ENCODE measurements at places on chromosomes 16 and 17. TPM values are rescaled to one million over a fixed set of nuclear protein-coding genes. Genes with fewer than 3 reads are reported as not detected.

GRCh38 chr16:69775563-69775962, 13.4 kb downstream of the WWP2 start:
- DNase-seq = no peak

DNA sequence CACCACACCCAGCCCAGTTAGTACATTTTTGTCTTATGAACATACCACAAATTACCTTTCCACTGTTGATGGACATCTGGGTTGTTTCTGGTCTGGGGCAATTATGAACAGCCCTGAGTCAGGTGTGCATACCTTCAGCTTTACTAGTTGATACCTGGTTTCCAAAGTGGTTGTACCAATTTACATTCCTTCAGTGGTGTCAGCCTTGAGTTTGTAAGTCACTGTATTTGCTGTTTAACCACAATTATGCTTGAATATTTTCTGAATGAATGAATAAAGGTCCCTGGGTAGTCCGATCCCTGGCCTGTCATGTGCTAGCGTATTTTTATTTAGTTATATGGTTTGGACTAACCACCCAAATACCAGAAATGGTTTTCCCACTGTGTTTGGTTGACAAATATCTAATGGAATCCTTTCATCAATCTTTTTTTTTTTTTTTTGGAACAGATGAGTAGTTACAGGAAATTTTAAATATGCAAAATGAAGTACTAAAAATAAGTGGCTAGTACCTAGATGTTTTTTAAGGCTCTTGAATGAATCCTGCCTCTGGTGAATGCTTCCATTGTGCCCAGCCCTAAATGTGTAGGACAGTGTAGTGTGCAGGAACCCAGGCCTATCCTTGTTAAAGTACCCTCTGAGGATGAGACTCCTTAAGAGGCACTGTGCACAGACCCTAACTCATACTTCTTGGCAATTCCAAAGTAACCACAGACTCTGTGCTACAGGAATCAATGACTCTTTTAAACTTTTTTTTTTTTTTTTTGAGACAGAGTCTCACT, 3.7 kb downstream of the DUSP14 start:
- DNase-seq = no peak

- DNase-seq = no peak
These were observed 233.4 kb downstream of the STX8 start for GRCh38 chr17:9342225-9342624.

The CTF1 gene
- 0.29 TPM for total RNA-seq

The NEURL4 gene
- 60.9 TPM for total RNA-seq
